ENCODE measurements at places on chromosomes 13 and 19.

GRCh38 chr13:50156140-50156539, 140.9 kb downstream of the KCNRG start:
- DNase-seq: no peak

DNA sequence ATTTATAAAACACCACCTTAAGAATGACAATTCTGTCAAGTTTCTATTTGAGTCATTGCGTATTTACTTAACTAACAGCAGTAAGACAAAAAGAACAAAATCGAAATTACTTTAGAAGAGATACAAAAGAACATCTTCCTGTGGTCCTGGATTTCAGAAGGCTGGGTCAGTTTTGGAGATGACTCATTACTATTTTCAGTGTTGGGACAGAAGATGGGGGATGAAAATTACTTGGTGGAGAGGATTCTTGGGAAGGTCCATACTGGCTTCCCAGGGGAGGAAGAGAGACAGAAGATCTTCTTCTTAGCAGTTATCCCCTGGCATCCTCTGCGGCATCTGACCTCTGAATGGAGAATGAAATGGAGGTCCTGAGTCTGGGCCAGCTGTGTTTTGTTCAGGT, 33.5 kb upstream of the CSNK1A1L start:
- no peak for DNase-seq

GRCh38 chr13:49652355-49653305, 24.3 kb downstream of the ARL11 start:
- peak; percentile 54 for DNase-seq

DNA sequence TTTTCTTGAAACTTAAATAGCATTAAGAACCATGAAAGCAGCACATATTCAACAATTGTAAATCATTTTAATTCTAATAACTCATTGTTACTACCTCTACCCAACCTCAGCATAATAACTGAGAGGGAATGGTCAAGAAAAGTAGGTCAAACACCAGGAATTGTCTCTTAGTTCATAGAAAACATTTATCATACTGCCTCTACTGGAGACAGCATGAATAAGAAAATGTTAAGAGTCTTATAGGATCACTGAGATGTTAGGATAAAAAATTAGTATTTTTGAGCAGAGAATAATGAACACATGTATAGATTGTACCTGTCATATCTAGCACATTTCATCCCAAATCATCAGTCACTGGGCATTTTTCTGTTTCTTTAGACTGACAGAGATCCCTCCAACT, 515.3 kb downstream of the PCDH9 start:
- no peak for DNase-seq

DNA sequence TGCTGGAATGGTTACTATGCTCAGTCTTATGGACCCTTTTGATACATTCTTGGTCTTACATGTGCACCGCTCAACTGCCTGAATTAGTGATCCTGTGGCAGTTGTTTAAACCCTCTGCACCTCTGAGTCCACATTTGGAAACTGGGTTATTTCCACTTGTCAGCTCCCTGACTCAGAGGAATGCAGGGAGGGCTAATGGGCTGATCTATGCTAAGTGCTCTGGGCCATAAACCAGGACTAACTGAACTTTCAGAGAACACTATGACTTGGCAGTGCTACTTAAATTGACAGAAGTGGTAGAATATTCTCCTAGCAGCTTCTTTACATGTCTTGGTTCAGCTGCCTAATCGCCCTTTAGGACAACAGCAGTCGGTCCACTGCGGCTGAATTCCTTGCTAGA, 26.8 kb upstream of the MED4 start:
- no peak for DNase-seq

DNA sequence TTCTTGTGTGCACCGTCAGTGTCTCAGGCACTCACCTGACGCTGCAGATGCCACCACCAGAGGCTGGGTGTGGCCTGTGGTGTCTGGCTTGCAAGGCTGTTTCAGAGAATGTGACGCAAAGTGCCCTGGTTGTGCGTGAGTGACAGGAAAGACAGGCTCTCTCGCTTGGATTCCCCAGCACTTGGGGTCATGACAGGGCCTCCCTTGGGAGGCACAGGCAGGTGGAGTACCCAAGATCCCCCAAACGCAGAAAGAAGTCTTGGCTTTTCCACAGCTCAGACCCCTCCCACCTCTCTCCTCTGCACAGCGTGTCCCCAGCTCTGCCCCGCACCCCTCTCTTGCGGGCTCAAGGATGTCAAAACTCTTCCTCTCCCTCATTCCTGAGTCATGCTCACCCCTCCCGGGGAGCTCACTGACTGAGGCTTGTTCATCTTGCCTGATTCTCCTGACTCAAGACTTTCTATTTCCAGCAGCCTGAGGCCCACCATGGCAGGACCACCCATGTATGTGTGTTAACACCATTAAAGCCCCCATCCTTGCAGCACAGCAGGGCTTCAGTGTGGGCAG, 21.0 kb downstream of the DHX34 start:
- no peak for DNase-seq

GRCh38 chr19:51354742-51355148, 11.4 kb downstream of the ETFB start:
- no peak for DNase-seq

DNA sequence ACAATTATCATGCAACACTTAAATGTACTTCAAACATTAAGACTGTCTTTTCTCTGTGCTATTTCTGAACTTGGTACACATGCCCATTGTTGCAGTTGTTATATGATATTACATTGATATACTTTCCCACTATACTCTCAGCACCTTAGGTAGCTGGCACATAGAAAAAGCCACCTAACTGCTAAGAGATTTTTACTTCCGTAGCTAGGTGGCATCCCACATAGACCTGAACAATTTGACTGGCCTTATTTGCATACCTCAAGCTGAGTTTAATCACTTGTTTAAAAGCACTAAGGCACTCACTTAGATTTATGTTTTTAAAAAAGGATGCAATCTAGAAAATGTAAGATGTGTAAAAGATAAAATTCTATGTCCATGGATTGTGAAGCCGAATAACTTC, 194.2 kb downstream of the POU4F1 start:
- peak; percentile 93 for DNase-seq

GRCh38 chr19:55645512-55645881, 2.0 kb downstream of the ZNF581 start:
- DNase-seq: no peak

GRCh38 chr19:517721-518597, 10.7 kb downstream of the TPGS1 start:
- no peak for DNase-seq

- no peak for DNase-seq
Measured at GRCh38 chr13:53001444-53002225, 27.0 kb upstream of the OLFM4 start.

DNA sequence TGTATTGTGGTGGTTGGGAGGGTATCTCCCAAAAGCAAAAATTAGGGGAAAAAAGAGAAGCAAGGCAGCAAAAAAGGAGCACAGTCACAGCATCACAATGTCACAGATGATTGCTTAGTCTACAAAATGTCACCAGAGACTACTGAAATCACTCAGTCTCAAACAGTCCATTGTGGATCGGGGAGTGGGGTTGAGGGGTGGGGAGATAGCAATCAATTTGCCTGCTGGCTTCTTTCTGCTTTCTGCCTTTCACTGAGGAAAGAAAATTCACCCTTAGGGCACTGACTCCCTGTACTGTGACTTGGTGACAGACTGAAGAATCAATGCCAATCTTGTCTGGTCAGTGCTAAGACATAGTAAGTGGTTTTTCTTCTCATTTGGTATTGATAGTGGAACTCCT, 2127.1 kb upstream of the PCDH20 start:
- DNase-seq: no peak

GRCh38 chr13:40187841-40188591, 478.4 kb downstream of the FOXO1 start:
- no peak for DNase-seq

GRCh38 chr19:43901395-43902390, 33.4 kb downstream of the ZNF45 start:
- no peak for DNase-seq

DNA sequence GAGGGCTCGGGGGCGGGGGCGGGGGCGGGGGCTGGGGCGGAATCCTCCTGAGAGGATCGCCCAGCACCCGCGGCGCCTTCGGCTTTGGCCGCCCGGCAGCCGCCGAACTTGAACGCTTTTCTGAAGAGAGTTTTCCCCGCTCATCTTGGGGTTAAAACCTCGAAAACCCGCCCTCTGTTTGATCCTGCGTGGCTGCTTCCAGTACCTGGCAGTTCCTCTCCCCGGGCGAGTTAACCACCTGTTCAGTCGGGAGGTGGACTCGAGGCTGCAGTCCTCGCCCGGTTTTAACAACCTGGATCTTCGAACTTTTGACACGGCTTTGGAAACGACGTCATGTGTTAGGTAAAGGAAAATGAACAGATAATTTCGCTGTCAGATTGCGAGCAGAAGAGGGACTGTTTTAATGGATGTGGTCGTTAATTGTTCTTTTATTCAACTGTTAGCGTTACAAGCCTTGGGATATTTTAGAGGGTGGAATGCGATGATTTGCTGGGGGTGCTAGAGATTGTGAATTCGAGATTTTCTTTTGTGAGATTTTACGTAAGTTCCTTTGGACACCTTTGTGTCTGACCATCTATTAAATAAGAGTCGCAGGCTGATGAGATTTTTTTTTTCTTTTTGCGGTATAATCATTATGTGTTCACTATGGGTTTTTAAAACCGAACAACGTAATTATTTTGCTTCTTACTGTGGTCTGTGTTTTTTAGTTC, 1.0 kb downstream of the FNDC3A start:
- peak; percentile 92 for DNase-seq

DNA sequence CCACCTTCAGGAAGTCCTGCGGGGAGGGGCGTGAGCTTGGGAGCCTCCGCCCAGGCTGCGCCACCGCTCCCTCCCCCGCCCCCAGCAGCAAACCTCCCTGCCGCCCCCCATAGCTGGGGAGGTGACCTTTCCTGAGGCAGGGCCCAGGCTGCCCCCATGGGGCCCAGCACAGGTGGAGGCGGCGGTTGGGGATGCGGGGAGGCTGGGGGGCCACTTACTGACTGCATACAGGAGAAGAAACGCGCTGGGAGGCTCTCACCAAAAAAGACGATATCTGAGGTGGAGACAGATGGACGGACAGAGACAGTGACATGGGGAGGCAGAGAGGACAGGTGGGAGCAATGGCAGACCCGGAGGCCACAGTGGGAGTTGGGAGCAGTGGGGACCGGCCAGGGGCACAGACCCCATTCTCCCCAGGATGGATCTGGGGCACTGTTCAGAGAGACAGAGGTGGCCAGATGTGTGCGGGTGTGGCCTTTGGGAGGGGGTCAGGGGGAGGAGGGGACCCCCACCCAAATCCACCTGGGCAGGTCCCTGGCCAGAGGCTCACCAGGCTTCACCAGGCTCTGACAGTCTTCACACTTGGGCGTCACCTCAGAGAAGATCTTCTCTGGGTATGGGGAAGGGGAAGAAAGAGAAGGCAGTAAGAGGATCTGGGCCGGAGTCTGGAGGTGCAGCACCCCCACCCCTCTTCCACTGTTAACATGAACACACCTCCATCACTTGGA, 3.0 kb upstream of the RINL start:
- no peak for DNase-seq

DNA sequence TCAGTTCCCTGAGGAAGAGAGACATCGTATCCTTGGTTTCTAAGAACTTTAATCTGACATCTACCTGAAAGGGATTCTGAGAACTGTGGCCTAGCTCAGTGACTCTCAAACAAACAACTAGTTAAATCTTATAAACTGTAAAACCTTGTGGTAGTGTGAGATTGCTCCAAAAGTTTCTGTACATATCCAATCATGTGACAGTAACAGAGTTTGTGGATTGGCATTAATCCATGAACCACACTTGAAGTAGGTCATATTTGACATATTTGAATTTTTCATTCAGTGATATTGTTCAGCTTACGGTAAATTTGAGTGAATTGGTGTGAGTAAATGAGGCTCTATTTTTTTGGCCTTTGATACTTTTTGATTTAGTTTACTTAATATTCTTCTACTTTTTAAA, 15.0 kb downstream of the TDRD3 start:
- no peak for DNase-seq

DNA sequence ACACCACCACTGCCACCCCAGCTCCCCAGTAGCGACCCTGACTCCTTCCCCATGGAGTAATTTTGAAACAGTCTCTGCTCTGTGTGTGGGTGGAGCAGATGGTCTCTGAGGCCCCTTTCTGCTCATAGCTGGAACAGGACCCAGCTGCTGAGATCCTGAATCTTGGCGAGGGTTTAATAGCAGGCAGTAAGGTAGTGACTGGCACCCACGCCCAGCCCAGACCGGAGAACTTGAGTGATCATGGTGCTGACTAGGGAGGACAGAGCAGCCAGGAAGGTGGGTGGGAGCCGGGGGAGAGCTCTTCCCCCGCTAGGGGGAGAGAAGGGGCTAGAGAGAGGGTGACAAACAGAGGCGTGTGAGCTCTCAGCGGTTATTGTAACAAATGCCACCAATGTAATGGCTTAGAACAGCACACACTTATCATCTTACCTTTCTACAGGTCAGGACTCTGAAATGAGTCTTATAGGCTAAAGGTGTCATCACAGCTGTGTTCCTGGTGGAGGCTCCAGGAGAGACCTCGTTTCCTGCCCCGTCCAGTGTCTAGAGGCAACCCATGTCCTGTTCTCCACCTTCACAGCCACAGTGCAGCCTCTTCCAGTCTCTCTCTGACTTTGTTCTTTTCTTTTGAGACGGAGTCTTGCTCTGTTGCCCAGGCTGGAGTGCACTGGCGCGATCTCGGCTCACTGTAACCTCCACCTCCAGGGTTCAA, 7.2 kb upstream of the ACER1 start:
- no peak for DNase-seq

- no peak for DNase-seq
Measured at GRCh38 chr13:30440910-30441703, 18.8 kb downstream of the UBE2L5 start.

DNA sequence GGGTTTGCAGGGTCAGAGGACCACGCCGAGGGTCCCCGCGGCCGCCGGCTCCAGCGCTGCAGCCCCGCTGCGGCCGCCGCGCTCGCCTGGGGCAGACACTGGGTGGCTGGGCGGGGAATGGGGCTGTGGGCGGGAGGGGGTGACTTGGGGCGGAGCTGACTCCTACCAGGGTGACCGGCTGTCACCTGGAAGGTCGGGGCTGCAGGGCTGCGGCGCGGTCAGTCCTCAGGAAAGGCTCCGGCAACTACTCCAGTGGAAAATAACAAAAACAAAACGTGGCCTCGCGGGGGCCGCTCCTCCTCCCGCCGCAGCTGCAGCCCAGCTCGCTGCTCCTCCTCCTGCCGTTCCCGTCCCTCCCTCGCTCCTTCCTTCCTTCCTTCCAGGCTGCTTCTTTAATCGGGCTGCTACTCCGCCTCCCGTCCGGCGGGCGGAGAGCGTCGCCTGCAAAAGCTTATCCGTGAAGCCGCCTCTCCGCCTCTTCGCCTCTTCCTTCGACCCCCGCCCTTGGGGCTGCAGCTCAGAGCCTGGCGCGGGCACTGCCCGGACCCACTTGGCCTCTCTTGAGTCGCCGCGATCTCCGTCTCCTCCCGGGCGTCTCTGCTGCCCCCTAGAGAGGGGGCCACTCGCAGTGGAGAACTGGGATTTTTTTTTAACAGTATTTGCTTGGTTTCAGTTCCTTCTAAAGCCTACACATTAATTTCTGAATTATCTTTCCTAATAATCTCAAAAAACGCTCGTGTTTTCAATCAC, at the start of gene TBC1D4:
TBC1D4 (minus strand) TSS at position 100 of the 750 bp plus-strand sequence. CDS start 402 bp downstream, outside the sequence.
- peak; percentile 96 for DNase-seq
